ENCODE measurements at places on chromosomes 7 and 10.

GRCh38 chr10:49568235-49568634, 29.3 kb upstream of the ERCC6 start:
- DNase-seq = peak; percentile 75

DNA sequence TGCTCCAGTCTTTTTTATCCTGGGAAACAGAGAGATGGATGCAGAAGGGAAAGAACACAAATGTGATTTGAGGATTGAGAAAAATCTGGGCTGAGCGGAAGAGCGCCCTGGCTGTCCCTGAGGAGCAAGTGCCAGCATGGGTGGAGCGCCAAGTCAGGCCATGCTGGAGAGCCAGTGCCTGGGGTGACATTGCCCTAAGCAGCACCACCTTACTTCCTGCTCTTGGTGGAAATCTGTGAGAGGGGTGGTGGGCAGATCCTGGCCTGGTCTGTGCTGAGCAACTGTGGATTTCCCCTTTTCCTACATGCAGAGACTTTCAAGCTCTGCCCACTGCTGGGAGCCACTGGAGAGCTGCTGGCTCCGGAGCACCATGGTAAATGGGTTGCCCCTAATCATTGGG, 36.9 kb downstream of the DDIT4 start:
- no peak for DNase-seq

- peak; percentile 85 for DNase-seq
These were observed 141.8 kb upstream of the ASAH2 start for GRCh38 chr10:50392966-50393718.

- DNase-seq = no peak
These were observed 37.5 kb upstream of the SUN1 start for GRCh38 chr7:794671-795329.

DNA sequence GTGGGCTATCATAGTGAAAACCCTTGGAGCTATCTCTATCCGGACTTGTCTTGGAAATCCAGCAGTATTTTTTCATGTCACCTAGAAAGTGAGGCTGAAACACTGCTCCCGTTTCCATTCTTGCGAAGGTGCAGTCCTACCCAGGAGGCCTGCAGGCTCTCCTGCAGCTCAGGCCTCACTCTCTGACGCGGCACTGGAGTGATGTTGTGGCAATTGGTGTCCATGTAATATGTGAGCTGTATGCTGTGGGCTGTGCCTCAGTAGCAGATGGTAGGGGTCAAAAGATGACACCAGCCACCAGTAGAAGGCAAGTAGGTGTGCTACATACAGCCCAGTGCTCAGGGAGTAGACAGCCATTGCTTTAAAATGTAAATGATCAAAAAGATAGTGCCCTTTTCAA, 28.1 kb upstream of the ZNF680 start:
- no peak for DNase-seq

- DNase-seq = peak; percentile 2
These were observed 113.8 kb upstream of the ADO start for GRCh38 chr10:62690703-62691102.

GRCh38 chr7:50211130-50212015, 93.1 kb upstream of the IKZF1 start:
- no peak for DNase-seq

DNA sequence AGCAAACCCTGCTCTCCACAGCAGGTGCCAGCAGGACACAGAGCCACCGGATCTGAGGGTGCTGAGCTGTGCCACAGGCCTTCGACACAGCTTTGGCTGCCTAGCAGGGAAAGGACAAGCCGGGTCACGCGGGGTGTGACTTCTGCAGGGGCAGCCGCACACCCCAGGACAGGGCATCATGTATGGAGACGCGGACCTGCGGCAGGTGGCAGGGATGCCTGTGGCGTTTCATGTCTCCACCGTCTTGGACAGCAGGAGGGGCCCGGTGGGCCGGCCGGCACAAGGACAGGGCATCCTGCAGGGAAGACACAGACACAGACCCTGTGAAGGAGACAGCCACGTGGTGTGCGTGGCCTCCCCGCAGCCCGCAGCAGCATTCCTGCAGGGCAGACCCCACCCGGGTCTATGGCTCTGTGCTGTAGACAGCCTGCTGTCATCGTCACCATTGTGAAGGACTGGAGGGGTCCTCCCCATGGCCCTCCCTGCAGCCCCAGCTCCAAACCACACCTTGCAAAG, 109.2 kb downstream of the PDGFA start:
- DNase-seq = no peak
